ENCODE measurements at places on chromosomes 3 and 15. TPM values are rescaled to one million over a fixed set of nuclear protein-coding genes. Genes with fewer than 3 reads are reported as not detected.

Gene RETNLB
- 103 TPM for total RNA-seq

Gene GUCA1C
- not detected for total RNA-seq

Gene CHRM5
- total RNA-seq: not detected

Gene CHL1
- total RNA-seq: 25.3 TPM

DNA sequence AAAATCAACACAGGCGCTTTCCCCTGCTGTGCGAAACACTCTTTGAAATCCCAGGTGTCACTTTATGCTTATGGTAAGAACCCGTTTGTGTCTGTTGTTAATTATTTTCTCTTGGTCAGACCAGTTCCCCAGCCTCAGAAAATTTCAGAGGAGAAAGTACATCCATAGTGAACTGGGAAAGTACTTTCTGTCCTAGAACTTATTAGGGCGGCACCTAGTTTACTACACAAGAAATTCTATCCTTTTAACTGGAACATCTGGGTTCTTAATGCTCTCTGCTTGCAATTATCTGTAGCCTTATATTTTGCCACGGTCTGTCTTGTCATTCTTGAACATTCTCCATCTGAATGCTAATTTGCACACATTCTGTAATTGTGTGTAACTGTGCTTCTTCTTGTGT lies 215.0 kb downstream of the PTPRG start:
- DNase-seq: no peak

DNA sequence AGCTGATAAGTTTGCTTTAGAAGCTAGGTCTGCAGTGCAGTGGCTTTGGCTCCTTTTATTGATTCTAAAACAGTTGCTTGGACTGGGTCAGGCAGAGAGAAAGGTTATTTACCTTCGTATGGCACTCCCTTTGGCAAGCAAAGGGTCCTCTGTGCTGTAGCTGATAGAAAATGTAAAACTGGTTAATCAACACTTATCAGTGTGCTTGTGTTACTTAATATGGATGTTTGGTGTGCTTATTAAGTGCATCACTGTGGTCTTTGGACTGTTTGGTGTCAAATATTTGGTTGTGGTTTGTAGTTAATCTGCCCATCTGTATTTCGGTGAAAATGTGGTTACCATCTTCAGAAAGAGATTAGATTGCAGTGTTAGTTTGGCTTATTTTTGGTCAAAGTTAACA lies 16.0 kb downstream of the UBE2E2 start:
- DNase-seq: no peak

- DNase-seq: no peak
These were observed 589 bp upstream of the GPR27 start for GRCh38 chr3:71752831-71753700.

DNA sequence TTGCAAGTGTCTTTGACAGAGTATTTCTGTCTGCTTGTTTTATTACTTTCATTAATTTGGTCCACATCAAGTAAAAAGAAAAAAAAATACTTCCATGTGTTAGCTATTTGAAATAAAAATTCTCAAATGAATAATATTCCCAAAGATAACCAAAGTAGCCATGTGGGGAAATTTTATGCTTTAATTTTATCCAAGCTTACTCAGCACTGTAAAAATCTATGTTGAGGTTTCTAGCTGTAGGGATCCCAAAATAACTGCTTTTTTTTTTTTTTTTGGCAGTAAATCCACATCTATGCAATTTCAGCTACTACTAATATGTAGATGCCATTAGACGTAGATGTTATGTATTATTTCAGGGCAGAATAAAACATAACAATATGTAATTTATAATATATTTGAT lies 35.4 kb upstream of the CNTN6 start:
- DNase-seq: no peak

DNA sequence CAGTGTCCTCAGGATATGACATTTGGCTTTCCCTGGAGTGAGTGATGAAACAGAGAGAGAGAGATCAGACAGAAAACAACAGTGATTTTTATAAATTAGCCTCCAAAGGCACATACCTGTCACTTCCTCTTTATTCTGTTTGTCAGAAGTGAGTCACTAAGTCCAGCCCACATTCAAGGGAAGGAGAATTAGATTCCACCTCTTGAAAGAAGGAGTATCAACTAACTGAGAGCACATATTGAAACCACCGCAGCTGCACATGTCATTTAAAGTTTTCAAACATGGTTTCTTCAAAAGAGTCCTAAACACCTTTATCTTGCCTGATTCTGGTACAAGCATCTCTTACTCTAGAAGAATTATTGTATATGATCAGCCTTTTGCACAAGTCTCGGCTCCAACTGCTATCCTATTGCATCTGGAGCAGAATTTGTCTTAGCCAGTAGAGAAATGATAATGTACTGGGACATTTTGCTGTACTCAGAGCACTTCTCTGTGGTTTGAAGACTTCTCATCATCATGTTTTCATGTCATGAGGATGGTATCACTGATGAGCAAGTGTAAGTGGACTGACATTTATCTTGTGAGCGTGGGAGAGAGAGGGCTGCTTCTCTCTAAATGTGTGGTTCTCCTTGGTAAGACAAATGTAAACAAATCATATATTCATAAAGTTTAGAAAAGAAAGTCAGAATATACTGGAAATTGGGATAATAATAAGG lies 338.9 kb upstream of the CFAP20DC start:
- no peak for DNase-seq

DNA sequence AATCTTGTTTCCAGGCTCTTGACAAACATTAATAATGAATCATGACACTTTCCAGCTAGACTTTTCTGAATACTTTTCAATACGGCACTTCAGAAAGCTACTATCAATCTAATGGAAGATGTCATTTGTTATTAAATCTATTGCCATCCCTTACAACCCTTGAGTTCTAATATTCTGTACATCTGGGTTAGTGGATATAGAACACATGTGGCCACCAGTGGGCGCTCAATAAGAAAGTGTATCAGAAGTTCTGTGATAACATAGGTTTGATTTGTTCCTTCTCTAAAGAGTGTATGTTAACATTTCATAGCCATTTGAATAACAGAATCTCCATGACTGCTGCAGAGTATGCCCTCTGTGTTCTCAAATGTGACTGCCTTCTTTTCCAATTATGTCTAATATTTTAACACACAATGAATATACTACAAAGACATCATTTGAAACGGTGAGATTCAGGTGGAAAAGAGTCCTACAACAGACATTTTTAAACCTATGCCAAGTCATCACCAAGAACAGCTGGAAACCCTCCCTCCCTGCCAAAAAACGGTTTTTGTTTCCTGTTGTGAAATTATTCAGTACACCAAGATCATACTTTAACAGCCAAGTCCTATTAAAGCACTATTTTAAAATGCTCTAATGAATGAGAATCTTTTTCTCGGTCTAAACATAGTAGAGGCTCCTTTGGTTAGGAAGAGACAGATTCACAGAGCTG lies 22.2 kb downstream of the ALDH1A2 start:
- peak; percentile 71 for DNase-seq

DNA sequence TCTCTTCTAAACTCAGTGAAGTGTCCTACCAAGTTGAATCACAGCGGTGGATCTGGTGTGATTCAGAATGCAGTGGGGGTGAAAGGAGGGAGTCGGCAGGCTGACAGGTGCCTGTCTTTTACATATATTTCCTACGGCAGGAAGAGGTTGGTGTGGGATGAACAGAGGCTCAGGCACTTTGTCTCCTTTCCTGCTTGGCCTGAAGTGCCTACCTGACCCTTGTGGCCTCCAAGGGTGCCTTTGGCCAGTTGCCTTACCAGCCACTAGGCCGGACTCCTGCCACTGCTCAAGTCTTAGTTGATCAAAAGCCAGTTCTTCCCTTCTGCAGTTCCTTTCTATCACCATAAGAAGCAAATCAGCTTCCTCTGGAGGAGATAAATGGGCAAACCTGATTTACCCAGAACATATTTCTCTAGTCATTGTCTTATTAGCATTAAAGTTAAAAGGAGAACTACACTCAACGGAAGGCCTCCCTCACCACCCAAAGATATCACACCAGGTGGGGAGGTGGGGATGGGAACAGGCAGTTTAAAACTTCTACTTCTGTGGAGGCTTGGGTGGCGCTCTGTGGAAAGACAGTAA lies 52.1 kb downstream of the CRTC3 start:
- DNase-seq: no peak

- no peak for DNase-seq
These were observed 37.3 kb downstream of the ZBTB38 start for GRCh38 chr3:141405591-141405990.

DNA sequence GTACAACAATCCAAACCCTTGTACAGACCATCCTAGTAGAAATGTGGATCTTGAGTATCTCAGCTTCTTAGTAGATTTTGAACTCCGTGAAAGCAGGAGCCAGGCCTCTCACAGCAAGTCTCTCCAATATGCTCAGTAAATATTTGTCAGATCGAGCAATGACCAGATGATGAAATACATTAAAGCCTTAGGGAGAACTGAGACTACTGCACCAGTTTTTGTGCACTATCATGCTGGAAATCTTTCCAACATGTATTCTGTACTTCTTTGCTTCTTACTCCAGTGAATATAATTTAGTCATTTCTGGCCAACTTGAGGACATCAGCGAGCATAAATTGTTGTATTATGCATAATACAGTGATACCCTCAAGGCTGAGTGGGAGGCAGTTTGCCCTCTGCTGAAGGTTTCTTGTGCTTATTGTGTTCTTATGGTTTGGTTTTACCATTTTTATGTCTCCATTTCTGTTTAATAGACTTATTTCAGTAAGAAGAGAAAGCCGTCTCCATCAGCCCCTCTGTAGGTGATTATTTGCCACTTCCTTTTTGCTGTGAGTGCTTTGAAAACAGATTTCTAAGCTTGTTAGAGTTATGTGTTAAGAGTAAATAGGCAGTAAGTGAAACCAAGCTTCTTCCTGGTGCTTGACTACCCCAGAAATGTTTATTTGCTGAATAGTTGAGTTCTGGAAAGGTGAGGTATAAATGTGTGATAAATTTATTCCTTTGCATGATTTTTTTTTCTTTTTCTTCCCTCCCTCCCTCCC lies 147.1 kb downstream of the PGPEP1L start:
- no peak for DNase-seq

DNA sequence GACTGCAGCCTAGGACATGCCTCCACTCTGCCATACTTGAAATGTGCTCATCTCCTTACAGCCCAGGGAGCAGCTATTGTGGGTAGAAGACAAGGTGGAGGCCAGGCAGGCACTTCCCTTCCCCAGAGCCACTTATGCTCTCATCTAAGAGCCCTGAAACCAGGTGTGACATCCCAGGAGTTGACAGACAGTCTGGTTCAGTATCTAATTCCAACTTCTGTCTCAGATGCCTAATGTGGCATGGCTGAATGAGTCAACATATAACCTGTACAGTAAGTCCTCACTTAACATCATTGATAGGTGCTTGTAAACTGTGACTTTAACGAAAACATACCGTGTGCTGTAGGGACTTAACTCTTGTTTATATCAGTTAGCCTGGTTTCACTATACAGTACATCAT lies 1.2 kb upstream of the CAPN3 start:
- DNase-seq: no peak

GRCh38 chr3:143203848-143204247 lies 84.3 kb downstream of the CHST2 start:
- no peak for DNase-seq

DNA sequence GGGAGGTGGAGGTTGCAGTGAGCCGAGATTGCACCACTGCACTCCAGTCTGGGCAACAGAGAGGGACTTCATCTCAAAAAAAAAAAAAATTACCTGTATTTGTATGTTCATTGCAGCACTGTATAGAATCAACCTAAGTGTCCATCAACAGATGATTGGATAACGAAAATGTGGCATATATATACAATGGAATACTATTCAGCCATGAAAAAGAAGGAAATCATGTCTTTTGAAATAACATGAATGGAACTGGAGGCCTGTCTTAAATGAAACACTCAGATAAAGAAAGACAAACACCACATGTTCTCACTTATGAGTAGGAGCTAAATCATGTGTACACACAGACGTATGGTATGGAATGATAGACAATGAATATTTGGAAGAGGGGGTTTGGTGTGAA lies 59.4 kb upstream of the MEF2A start:
- DNase-seq: no peak
